NCI-H187 (cell line): ENCODE measurements at places on chromosomes 5 and 9.

GRCh38 chr5:98368141-98368540 is 405.3 kb upstream of the RGMB start:
- DNase-seq: no peak

DNA sequence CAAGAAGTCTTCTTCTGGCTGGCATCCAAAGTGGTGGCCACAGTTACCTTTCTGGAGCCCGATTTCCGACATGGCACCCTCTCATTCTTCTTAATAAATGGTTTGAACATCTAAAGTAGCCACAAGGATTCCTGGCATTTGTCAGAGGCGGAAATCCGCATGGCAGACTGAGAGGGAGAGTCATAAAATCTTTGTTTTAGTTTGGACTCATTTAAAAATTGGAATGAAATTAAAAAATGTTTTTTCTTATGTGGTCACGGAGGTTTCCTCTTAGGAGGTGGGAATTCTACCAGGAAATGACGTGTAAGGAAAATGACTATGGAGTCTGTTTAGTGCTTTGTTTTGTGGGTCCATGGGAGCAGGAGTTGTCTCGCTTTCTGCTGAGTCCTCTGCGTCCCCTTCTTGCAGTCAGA is 133.0 kb upstream of the PTCH1 start:
- no peak for DNase-seq

GRCh38 chr9:108377881-108378280 is 477.9 kb downstream of the ACTL7B start:
- no peak for DNase-seq

- no peak for DNase-seq
Measured at GRCh38 chr9:113587471-113588031, 124.0 kb downstream of the RGS3 start.

DNA sequence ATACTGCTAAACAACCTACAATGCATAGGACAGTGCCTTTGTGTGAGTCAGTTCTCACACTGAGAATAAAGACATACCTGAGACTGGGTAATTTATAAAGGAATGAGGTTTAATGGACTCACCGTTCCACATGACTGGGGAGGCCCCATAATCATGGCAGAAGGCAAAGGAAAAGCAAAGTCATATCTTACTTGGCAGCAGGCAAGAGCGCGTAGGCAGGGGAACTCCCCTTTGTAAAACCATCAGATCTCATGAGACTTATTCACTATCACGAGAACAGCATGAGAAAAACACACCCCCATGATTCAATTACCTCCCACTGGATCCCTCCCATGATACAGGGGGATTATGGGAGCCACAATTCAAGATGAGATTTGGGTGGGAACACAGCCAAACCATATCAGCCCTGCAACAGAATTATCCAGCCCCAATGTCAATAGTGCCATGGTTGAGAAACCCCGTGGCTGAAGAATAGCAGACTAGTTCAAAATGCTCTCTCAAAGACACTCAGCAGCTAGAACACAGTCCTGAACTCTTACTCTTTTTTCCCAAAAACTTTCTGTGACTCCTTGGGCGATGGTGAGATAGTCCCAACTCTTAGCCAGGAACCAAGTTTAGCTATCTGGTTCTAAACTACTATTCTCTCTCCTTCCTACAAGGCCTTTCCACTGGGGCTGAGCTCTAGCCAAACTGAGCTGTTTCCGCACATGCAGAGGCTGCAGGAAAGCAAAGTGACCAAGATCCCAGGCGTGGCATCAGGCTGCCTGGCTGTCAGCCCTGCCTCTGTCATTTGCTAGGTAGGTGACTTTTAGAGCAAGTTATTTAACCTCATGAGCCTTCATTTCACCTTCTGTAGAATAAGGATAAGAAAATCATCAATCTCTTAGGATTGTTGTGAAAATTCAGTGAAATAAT is 21.7 kb downstream of the FAT2 start:
- no peak for DNase-seq

DNA sequence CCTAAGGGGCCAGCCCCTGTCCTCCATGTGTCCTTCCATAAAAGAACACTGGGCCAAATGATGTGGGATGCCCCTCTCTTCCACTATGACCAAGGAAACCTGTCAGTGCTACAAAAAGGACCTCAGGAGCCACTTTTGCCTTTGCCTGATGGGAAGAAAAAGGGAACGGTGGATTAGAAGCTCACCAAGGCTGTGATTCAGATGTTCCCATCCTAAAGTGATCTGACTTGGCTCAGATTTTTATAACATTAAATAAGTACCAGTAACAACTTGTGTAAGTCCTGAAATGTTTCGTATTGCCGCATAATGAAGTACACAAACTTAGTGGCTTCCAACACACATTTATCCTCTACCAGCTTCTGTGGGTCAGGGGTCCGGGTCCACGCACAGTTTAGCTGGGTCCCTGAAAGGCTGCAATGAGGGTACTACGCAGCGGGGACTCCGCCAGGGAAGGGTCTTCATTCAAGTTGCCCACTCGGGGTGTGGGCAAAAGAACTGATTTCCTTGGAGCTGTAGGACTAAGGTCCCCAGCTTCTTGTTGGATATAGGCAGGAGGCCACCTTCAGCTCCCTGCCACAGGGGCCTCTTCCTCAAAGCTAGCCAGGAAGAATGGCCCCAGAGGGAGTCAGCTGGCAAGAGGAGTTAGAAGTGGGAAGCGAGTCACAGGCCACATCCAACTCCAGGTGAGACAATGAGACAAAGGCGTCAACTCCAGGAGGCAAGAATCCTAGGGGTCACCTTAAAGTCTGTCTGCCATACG is 60.4 kb downstream of the RAPGEF1 start:
- DNase-seq: no peak

DNA sequence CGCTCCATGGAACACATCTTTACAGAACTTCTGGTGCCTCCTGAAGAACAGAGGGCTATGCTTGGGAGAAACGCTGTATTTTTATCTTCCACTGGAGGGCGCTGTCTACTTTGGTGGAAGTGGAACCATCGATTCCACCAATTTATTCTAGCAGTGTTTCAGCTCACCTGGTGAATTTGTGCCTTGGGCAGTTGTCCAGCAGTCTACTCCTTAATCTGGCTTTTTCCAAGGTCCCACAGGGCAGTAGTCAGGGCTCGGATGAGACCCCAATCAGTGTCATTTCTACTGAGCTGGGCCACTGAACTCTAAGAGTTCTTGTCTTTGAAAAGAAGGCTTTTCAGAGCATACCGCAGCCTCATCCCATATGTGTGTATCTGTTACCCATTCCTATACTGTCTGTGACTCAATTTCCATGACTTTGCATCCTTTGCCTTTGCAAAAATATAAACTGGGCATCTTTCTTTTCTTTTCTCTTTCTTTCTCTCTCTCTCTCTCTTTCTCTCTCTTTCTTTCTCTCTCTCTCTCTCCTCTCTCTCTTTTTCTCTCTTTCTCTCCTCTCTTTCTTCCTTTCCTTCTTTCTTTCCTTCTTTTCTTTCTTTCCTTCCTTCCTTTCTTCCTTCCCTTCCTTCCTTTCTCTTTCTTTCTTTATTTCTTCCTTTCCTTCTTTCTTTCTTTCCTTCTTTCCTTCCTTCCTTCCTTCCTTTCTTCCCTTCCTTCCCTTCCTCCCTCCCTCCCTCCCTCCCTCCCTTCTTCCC is 138.4 kb upstream of the ZNF618 start:
- no peak for DNase-seq

- no peak for DNase-seq
Measured at GRCh38 chr9:4298255-4299004, 1.4 kb downstream of the GLIS3 start.

GRCh38 chr5:691817-692528 is 1.2 kb downstream of the TPPP start:
- no peak for DNase-seq

GRCh38 chr5:140246378-140247122 is 56.4 kb downstream of the PFDN1 start:
- DNase-seq: no peak

- DNase-seq: no peak
Measured at GRCh38 chr5:176837707-176838115, 27.4 kb downstream of the UNC5A start.

DNA sequence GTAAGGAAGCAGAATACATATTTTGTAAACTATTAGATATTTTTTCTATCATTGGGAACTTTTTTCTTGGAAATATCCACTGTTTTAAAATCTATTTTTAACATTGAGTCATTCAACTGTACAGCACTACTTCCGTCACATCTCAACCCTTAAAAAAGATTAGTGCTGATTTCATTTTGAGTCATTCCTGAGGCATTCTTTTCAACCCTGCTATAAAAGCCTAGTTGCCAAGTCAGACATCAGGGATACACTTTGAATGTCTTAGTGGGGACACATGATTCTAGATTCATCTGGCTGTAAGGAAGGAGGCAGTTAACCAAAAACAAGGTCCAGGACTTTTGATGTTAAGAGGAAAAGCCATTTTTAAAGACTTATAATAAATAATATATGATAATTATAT is 160.9 kb downstream of the GIN1 start:
- DNase-seq: no peak

DNA sequence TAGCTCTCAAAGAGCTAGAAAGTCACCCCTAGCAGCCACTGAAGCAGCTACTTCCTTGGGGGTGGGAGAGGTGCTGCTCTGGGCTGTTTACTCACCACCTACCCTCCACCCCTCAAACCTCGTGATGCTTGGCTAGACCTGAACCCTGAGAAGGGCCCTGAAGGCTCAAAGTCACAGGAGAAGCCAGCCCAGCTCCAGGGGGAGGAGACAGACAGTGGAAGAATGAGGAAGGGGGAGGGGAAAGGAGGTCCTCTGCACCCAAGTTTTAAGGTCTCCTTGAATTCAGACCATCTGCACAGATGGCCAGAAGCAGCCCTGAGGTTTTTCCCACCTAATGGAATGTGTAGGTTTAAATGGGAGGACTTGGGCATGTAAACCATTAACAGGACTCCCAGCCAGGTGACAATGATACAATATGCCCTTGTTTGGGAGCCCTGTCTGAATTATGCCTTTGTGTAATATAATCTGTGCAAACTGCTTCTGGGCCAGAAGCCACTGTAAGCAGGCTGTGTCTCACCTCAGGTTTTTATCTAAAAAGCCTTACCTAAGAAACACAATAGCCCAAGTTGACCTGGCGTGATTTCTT is 180.5 kb downstream of the PIK3R1 start:
- no peak for DNase-seq

GRCh38 chr5:78666041-78666444 is 17.5 kb upstream of the LHFPL2 start:
- DNase-seq: no peak

DNA sequence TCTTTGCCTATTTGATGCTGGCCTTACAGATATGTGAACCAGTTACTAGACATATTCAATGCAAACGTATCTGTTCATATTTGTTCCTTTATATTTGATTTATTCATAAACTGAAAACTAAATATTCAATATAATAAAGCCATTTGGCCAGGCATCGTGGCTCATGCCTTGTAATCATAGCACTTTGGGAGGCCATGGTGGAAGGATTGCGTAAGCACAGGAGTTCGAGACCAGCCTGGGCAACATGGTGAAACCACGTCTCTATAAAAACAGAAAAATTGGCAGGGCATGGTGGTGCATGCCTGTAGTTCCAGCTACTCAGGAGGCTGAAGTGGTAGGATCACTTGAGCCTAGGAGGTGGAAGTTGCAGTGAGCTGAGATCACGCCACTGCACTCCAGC is 49.2 kb upstream of the CTNNAL1 start:
- no peak for DNase-seq

- DNase-seq: no peak
Measured at GRCh38 chr5:68950125-68950524, 143.7 kb upstream of the SLC30A5 start.

- no peak for DNase-seq
Measured at GRCh38 chr9:94002316-94003140, 47.4 kb upstream of the BARX1 start.

GRCh38 chr5:122151640-122152039 is 22.3 kb downstream of the ZNF474 start:
- DNase-seq: no peak

- no peak for DNase-seq
Measured at GRCh38 chr9:107138261-107138992, 144.7 kb upstream of the RAD23B start.

- no peak for DNase-seq
Measured at GRCh38 chr9:132090771-132091170, 11.1 kb upstream of the MED27 start.

- no peak for DNase-seq
Measured at GRCh38 chr5:57576317-57576716, 93.7 kb upstream of the ACTBL2 start.

DNA sequence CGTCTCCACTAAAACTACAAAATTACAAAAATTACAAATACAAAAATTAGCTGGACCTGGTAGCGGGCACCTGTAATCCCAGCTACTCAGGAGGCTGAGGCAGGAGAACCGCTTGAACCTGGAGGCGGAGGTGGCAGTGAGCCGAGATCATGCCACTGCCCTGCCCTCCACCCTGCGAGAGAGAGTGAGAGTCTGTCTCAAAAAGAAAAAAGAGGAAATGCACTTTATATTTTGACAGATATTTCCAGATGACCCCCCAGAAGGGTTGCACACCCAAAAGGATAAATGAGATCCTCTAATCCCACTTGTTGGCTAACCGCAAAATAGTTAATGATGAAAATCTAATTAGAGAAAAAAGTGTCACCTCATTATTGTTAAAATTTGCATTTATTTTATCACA is 2.2 kb downstream of the HSDL2 start:
- DNase-seq: no peak

DNA sequence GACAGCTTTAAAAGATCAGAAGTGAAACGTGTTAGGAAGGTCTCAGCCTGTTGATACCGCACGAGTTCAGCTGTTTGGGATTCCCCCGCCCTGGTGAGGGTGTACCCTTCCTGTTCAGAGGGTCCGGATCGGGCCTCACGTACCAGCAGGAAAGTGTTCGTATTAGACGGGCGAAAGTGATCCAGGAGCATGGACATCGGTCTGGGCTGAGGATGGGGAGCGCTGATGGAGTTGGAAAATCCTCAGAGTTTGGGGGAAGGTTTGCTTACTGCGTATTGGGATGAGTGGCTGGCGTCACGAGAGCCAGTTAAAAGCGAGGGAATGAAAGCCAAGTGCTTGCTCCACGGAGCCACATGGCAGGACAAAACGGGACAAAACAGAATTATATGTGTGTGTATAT is 47.4 kb downstream of the IRX2 start:
- DNase-seq: no peak

GRCh38 chr5:107593009-107593408 is 77.7 kb downstream of the EFNA5 start:
- no peak for DNase-seq

GRCh38 chr5:122442938-122443337 is 130.9 kb downstream of the SNCAIP start:
- DNase-seq: no peak

DNA sequence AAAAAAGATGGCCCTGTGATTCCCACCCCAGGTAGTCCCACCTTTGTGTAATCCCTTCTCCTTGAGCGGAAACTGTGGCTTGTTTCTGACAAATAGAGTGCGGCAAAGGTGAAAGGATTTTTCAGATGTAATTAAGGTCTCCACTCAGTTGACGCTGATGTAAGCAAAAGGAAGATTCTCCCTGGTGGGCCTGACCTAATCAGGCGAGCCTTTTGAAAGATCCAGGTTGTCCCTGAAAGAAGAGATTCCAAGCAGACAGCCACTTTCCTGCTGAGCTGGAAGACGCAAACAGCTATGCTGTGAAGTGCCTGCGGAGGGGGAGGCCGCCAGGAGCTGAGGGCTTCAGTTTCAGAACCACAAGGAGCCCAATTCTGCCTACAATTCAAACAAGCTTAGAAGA is 24.1 kb downstream of the PTGES start:
- DNase-seq: no peak
